Hindlimb muscle (tissue), 1 donor: ENCODE measurements at places on chromosomes 1 and 21. TPM values are rescaled to one million over a fixed set of nuclear protein-coding genes. Genes with fewer than 3 reads are reported as not detected.

The RGS18 gene
- polyA plus RNA-seq: 1.1 TPM

The FOXD3 gene
- 10.6 TPM for polyA plus RNA-seq

The KCNA3 gene
- 0.18 TPM for polyA plus RNA-seq

The EFNA1 gene
- 24.7 TPM for polyA plus RNA-seq

The NHLH2 gene
- 0.10 TPM for polyA plus RNA-seq

The PAQR6 gene
- polyA plus RNA-seq: 5.2 TPM

The EDARADD gene
- polyA plus RNA-seq: 0.19 TPM
